ENCODE measurements at places on chromosomes 5 and 9.

DNA sequence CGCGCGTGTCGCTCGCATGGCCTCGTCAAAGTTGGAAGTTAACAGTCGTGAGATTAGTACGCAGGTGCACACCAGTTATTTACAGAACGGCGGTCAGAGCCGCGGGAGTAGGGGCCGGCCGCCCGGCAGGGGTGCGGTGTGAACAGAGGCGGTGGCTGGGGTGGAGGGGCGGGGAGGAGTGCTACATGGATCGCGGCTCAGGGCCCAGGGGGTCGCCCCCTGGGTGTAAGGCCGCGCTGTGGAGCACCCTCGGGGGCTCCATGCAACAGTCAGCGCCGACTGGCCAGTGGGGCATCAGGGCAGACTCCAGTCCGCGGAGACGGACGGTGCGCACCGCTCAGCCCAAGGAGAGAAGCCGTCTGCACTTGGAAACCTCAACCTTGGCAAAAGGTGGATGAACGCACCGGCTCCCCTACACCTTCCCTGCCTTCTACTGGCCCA, 60.3 kb downstream of the ZNF354C start:
- DNase-seq: no peak

DNA sequence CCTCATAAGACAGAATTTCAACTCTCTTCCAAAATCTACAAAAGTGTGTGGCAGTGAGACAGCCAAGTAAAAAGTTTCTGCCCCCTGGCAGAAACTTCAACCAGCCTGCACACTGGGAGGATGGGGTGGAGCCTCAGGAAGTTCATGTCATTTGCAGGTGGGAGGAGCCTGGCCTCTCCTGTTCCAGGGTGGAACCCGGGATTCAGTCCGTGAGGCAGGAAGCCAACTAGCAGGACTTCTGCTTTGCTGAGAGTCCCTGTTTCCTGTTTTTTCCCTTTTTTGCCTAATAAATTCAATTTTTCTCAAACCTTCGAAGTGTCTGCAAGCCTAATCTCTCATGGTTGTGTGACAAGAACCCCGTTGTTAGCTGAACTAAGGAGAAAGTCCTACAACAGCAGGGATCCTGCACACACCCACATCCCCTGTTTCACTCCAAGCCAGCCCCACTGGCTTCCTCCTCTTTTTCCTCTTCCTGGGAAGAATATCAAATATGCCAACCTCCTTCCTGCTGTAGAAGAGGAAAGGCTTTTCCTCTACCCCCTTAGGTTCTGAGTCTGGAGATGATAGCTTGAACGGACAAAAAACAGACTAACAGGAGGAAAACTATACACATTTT, 69.3 kb downstream of the ALDH7A1 start:
- DNase-seq: peak; percentile 16

DNA sequence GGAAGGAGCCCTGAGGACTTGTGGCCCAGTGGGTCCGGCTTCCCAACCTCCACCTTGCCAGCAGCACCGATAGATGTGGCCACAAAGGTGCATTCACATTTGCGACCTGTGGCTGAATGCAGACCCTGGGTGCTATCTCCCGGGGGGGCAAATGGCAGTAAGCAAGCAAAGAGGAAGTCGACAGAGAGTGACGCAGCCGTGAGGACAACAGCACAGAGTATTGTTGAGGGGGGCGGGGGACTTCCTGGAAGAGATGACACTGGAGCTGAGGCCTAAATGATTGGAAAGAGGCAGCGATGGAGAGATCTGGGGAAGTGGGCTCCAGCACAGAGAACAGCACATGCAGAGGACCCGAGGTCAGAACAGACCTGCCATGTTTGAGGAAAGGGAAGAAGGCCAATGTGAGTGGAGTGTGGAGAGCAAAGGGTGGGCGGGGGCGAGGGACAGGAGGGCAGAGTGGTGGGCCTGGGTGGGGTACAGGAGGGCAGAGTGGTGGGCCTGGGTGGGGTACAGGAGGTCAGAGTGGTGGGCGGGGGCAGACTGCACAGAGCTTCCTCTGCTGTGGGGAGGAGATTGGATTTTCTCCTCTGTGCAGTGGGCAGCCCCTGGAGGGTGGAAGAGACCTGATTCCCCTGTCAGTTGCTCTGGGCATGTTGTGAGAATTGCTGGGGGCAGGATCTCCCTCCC, 42.6 kb downstream of the ADAMTS2 start:
- DNase-seq: peak; percentile 2

DNA sequence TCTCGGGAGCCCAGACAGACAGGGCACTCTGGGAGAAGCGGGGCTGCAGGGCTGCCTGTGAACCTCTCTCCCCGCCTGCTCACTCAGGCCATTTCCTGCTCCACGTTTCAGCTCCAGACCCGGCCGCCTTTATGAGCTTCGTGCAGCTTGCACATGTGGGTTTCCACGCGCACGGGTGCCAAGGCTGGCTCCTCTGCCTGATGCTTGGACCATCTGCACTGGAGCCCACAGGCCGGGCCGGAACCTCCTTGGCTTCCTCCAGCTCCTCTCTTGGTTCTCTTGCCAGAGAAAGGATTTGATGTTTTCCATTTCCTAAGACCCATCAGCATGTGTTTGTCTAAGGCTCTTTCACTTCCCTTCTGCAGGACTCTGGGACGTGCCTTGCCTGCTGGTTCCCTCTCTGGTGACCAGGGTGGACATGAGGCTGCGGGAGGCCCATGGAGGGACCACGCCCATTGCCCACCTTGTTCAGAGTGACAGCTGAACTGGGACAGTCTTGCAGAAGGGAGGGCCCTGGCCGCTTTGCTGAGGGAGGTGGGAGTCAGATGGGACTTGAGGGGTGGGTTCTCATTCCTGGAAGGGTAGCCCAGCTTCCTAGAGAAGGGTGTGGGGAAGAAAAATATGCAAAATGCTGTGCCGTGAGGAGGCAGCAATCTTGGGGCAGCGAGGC, 23.3 kb upstream of the COL5A1 start:
- no peak for DNase-seq

- no peak for DNase-seq
Measured at GRCh38 chr5:142669477-142669876, 16.4 kb downstream of the FGF1 start.

- DNase-seq: no peak
Measured at GRCh38 chr5:119179857-119180641, 109.2 kb downstream of the DMXL1 start.

Measured in inflammatory macrophage treated with lipopolysaccharide for 1 hour (primary cell).